Muscle of arm (tissue), 14 donors: ENCODE measurements at places on chromosomes 4 and X. TPM values are rescaled to one million over a fixed set of nuclear protein-coding genes. Genes with fewer than 3 reads are reported as not detected.

The PDE6B gene
- 11.6 TPM for polyA plus RNA-seq

The BMX gene
- polyA plus RNA-seq = 5.6 TPM

- no peak for DNase-seq
Measured at GRCh38 chr4:79687006-79687405, 279.0 kb upstream of the GK2 start.

- DNase-seq = no peak
Measured at GRCh38 chr4:151753056-151753455, 7.8 kb downstream of the GATB start.

- no peak for DNase-seq
Measured at GRCh38 chr4:113810906-113811305, 49.4 kb upstream of the CAMK2D start.

- DNase-seq = no peak
Measured at GRCh38 chr4:101304916-101305315, 42.4 kb downstream of the PPP3CA start.
